ENCODE measurements at places on chromosomes 5 and 9.

GRCh38 chr9:114108016-114108833, 9.1 kb upstream of the KIF12 start:
- DNase-seq, result peak; percentile 17

GRCh38 chr5:8845296-8845695, 700.6 kb downstream of the SEMA5A start:
- no peak for DNase-seq

DNA sequence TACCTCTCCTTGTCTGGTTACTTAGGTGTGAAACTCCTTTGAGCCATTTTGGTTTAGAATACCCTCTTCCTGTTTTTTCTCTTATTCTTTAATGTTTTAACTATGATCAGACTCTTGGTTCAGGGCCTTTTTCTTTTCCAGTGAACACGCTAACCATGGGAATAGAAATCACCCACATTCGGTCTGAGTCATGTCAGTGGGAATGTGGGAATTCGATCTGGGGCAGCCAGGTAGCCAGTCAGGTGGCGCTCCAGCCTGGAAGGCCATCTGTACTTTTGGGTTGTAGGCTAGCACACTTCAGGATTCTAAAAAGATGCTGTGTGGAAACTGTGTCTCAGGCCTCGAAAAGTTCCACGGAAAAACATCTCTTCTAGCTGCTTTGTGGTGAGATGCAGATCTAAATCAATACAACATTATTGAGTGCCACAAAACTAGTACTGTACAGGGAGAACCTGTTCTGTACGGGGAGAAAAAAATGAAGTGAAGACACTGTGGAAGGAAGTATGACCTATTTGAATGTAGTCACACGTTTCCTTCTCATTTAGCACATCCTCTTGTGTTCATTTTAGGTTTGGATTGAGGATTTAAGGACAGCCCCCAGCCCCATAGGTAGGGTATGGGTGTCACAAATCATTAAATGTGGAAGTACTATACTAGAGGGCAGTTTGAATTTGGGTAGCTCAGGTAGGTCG, 36.4 kb downstream of the SNX30 start:
- DNase-seq, result no peak

GRCh38 chr5:141780952-141781781, 97.0 kb downstream of the PCDH1 start:
- no peak for DNase-seq

GRCh38 chr9:91734371-91734981, 215.6 kb downstream of the ROR2 start:
- DNase-seq, result peak; percentile 6

Measured in bone marrow (tissue), 2 donors.